ENCODE measurements at places on chromosomes 12 and 14. TPM values are rescaled to one million over a fixed set of nuclear protein-coding genes. Genes with fewer than 3 reads are reported as not detected.

ARMH4 gene
- 1.5 TPM for total RNA-seq

P2RX7 gene
- not detected for total RNA-seq

TAS2R43 gene
- not detected for total RNA-seq

GYS2 gene
- not detected for total RNA-seq
